Progenitor cell of endocrine pancreas (in vitro differentiated cells): ENCODE measurements at places on chromosomes 3 and 15. TPM values are rescaled to one million over a fixed set of nuclear protein-coding genes. Genes with fewer than 3 reads are reported as not detected.

DNA sequence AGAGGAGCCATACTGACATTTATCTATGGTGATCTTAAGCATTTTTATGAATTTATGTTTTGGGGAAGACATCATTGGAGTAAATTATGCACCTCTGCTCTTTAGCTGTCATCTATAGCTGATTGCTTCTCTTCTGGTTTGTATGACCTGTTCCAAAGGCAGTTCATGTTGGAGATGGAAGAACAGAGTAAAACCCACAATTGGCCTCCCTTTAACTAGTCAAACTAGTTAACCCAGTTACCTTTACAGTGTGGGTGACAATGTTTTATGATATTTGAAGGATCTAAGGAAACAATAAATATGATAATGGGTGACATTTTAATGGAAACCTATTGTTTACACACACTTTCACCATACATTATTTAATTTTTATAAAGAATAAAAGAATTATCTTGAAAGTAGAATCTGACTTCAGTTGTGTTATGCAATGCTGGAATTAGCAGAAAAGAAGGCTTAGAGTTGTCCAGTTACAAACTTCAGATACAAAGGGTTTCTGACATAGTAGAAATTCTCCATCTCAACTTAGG, 263.5 kb downstream of the NFKBIZ start:
- H3K4me3 ChIP-seq: no peak overlapping the region
- peaks cover 30% of the 10 kb centered on the region for H3K4me1 ChIP-seq
- H3K27me3 ChIP-seq: no peaks in the 10 kb centered on the region

GRCh38 chr15:63059075-63059474, 16.5 kb downstream of the TPM1 start:
- H3K4me1 ChIP-seq: peaks cover 13% of the 10 kb centered on the region
- DNase-seq: no peak
- peaks cover 31% of the 10 kb centered on the region for H3K36me3 ChIP-seq
- H3K4me3 ChIP-seq: no peak overlapping the region

DNA sequence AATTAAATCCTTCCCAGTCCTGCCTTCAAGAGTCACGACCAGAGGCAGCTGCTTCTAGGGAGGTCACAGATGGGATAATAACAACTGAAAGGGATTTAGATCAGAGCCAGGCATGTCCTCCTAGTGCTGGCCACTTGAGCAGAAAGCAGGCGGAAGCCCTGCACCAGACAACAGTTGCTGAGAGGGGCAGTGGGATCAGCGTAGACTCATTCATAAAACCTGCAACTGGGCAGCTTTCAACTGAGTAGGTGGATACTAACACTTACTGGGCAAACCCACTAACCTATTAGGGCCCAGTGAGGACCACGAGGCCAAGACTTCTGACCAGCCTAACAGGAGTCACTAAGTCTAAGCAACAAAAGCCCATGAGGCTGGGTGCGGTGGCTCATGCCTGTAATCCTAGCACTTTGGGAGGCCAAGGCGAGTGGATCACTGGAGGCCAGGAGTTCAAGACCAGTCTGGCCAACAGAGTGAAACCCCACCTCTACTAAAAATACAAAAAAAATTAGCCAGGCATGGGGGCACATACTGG, 67.0 kb downstream of the DAPK2 start:
- no peak for DNase-seq
- no peaks in the 10 kb centered on the region for H3K36me3 ChIP-seq

- no peak within 1 kb of the TSS for H3K27ac ChIP-seq
- H3K27me3 ChIP-seq: peaks cover 48% of the 10 kb centered on the region
- no peak for DNase-seq
- peak within 1 kb of the TSS; percentile 77 for H3K4me3 ChIP-seq
- no peaks in the 10 kb centered on the region for H3K36me3 ChIP-seq
These were observed at the start of gene CLDN11 for GRCh38 chr3:170418422-170419398. Gene CLDN11, plus strand, starts transcription at chr3:170418868. Its CDS starts 199 bp downstream, at chr3:170419067.

DNA sequence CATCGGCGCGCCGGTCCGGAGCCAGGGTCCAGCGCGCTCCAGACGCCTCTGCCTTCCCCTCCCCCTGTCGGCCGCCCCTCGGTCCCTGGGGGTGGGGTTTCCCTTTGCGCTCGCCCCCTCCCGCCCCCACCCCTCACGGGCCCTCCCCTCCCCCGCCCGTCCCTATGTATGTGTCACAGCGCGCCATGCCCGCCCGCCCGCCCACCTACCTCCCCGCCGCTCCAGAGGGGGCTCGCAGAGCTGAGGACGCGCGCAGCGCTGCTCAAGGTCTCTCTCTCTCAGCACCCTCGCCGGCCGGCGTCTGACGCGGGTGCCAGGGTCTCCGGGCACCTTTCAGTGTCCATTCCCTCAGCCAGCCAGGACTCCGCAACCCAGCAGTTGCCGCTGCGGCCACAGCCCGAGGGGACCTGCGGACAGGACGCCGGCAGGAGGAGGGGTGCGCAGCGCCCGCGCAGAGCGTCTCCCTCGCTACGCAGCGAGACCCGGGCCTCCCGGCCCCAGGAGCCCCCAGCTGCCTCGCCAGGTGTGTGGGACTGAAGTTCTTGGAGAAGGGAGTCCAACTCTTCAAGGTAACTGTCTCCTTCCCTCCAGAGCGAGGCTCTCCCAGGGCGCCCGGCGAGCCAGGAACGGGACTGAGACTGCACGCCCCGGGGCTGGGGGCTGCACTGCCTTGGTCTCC, at the start of gene ACAN:
Gene ACAN (plus strand): TSS at position 196 of the 679 bp plus-strand sequence. CDS start 32,771 bp downstream, outside the sequence.
- H3K4me1 ChIP-seq: peaks cover 7% of the 10 kb centered on the region
- peaks cover 77% of the 10 kb centered on the region for H3K27me3 ChIP-seq
- H3K27ac ChIP-seq: no peak within 1 kb of the TSS
- DNase-seq: peak; percentile 12
- peak within 1 kb of the TSS; percentile 85 for H3K4me3 ChIP-seq
- no peaks in the 10 kb centered on the region for H3K36me3 ChIP-seq

GRCh38 chr15:88242586-88243555, 13.7 kb downstream of the NTRK3 start:
- H3K27me3 ChIP-seq: peaks cover 31% of the 10 kb centered on the region
- H3K4me1 ChIP-seq: no peaks in the 10 kb centered on the region
- no peak overlapping the region for H3K27ac ChIP-seq
- no peak overlapping the region for H3K4me3 ChIP-seq
- H3K36me3 ChIP-seq: no peaks in the 10 kb centered on the region

DNA sequence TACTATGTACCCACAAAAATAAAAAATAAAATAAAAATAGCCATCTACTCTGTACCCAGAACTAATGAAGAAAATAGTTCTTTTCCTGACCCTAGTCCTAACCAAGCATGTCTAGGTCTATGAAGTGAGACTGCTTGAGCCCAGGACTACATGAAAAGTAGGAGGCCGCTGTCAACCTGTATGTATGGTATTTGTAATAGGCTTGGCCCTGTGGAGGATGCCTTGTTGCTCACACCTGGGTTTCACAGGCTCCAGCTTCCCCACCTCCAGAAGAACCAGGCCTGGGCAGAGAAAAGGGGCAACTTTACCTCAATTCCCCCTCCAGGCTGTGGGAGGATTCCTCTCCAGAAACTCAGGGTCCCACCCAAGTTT, 6.8 kb upstream of the PKM start:
- H3K4me3 ChIP-seq: no peak overlapping the region
- H3K27ac ChIP-seq: no peak overlapping the region
- DNase-seq: no peak
- H3K4me1 ChIP-seq: peaks cover 3% of the 10 kb centered on the region
- no peaks in the 10 kb centered on the region for H3K27me3 ChIP-seq

DNA sequence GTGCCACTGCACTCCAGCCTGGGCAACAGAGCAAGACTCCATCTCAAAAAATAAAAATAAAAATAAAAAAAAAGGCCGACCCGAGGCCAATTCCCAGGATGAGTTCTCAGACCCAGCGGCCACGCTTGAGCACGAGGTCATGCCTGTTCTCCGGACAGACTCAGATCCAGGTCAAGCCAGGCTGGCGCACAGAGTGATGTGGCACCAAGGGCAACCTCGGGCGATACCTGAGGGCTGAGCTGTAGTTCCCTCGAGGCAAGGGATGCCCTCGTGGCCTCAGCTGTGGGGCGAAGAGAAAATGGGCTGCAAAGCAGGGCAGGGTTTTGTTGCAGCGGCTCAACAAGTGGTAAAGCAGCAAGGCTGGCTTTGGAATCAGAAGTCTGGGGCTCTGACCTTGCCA, 77.3 kb downstream of the C3orf70 start:
- no peak overlapping the region for H3K4me3 ChIP-seq
- no peak overlapping the region for H3K27ac ChIP-seq
- no peaks in the 10 kb centered on the region for H3K36me3 ChIP-seq
- peaks cover 6% of the 10 kb centered on the region for H3K4me1 ChIP-seq
- DNase-seq: no peak
- no peaks in the 10 kb centered on the region for H3K27me3 ChIP-seq

DNA sequence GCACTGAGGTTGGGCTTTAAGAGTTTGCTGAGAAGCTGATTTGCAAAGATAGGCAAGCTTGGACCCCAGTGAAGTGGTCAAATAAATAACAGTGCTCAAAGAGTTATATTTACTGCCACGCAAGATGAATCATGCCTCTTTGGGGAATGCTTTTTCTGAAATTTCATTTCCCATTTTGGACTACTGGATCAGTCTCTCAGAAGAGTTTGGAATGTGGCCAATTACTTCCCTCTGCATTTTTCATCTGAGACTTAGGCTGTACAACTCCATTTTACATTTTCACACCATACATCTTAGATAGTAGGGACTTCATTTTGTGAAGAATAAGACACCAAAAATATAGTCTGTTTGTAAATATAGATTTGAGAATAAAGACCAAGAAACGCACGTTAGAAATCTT, 419.7 kb downstream of the FGF12 start:
- peaks cover 7% of the 10 kb centered on the region for H3K27me3 ChIP-seq
- H3K27ac ChIP-seq: no peak overlapping the region
- DNase-seq: no peak
- H3K4me1 ChIP-seq: no peaks in the 10 kb centered on the region

DNA sequence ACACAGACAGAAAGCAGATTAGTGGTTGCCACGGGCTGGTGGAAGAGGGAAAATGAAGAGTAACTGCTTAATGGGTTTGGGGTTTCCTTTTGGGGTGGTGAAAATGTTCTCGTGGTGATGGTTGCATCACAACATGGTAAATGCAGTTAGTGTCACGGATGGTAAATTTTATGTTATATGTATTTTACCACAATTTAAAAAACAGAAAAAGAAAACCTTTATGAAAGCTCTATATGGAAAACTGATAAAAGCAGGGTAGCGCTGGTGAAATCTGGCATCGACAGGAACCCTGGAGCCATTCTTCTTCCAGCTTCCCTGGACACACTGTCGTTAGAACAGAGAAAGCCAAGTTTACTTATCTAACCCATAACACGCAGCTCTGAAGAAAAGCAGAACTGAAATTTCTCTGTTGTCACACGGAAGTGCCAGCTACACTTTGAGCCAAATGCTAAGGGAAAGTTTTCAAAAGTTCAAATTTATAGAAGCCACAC, 287.7 kb upstream of the NR2F2 start:
- H3K36me3 ChIP-seq: no peaks in the 10 kb centered on the region
- no peak for DNase-seq
- H3K4me3 ChIP-seq: no peak overlapping the region
- H3K27ac ChIP-seq: no peak overlapping the region
- H3K4me1 ChIP-seq: peaks cover 18% of the 10 kb centered on the region
- no peaks in the 10 kb centered on the region for H3K27me3 ChIP-seq

DNA sequence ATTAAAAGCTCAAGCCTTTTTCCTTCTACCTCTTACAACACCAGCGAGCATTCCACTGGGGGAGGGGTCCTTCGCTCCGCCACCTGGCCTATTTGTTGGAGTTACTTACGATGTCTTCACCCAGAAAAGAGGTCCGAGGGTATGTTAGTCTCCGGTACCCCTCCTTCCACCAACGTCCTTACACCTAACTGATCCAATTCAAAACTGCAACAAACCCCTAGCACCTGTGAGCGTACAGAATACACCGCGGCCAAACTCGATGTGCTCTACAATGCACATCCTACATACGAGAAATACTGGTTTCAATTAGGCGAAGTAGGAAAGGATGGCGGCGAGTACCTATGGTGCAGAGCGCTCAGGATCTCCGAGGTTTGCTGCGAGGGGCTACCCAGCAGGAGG, 944 bp downstream of the SLITRK3 start:
- peaks cover 80% of the 10 kb centered on the region for H3K27me3 ChIP-seq
- no peak for DNase-seq
- peak overlapping the region; percentile 74 for H3K4me3 ChIP-seq
- H3K4me1 ChIP-seq: peaks cover 36% of the 10 kb centered on the region

DNA sequence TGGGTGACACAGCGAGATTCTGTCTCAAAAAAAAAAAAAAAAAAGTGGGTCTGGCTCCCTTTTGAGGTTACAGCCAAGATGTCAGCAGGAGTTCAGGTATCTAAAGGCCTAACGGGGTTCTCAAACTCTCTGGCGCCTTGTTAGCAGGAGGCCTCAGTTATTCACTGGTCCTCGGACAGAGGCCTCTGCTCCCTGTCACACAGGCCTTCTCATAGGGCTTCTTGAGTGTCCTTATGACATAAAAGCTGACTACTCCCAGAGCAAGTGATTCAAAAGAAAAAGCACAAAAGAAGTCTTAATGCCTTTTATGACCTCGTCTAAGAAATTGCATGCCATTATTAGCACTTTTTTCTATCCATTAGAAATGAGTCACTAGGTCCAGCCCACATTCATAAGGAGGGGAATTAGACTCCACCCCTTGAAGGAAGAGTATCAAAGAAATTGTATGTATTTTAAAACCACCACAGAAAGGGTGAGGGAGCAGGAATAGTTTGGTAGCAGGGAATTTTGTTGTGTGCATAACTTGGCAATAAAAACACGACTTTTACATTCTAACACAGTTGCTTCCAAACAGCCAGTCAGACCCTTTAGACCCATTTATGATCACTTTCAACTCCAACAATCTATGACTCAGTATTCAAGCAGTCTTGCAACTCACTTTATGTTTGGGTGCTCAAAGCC, 90.3 kb downstream of the MEX3B start:
- H3K4me1 ChIP-seq: peaks cover 2% of the 10 kb centered on the region
- H3K27ac ChIP-seq: no peak overlapping the region
- DNase-seq: no peak

Gene FETUB
- total RNA-seq: not detected in 2 replicates

Gene TUSC7
- not detected in 2 replicates for total RNA-seq

Gene IL20RB
- 0.62 and 1.7 TPM in 2 replicates for total RNA-seq

Gene WDR76
- 11.2 and 11.3 TPM in 2 replicates for total RNA-seq

Gene TMEM40
- total RNA-seq: 0.36 TPM in 1 of 2 replicates, not detected in the other

Gene CFAP92
- total RNA-seq: 2.4 and 2.7 TPM in 2 replicates

Gene SERPINI2
- total RNA-seq: 1.8 and 2.0 TPM in 2 replicates

Gene CPLX3
- total RNA-seq: not detected in 2 replicates

Gene GOLGA6A
- 0.64 and 0.89 TPM in 2 replicates for total RNA-seq

Gene SNTN
- total RNA-seq: 0.26 TPM in 1 of 2 replicates, not detected in the other

Gene TP63
- total RNA-seq: 0.72 and 1.6 TPM in 2 replicates
